ENCODE measurements at places on chromosomes 1 and 21.
A peak's percentile ranks its signal among the peaks of the same experiment; 100 is the strongest.

DNA sequence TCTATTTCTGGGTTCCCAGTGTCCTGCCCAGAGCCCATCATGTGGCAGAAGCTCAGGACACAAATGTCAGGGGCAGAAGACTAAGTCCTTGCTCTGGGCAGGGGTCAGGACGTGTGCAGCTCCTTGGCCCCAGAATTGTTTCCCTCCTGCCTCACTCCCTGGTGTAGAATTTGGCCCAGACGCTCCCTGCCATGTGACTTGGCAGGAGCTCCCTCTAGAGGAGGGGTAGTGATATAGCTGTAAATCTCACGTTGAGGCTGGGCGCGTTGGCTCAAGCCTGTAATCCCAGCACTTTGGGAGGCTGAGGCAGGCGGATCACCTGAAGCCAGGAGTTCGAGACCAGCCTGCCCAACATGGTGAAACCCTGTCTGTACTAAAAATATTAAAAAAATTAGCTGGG lies 91.2 kb downstream of the UBIAD1 start:
- DNase-seq: no peak

GRCh38 chr1:192497214-192497794 lies 78.3 kb upstream of the RGS1 start:
- DNase-seq: no peak

DNA sequence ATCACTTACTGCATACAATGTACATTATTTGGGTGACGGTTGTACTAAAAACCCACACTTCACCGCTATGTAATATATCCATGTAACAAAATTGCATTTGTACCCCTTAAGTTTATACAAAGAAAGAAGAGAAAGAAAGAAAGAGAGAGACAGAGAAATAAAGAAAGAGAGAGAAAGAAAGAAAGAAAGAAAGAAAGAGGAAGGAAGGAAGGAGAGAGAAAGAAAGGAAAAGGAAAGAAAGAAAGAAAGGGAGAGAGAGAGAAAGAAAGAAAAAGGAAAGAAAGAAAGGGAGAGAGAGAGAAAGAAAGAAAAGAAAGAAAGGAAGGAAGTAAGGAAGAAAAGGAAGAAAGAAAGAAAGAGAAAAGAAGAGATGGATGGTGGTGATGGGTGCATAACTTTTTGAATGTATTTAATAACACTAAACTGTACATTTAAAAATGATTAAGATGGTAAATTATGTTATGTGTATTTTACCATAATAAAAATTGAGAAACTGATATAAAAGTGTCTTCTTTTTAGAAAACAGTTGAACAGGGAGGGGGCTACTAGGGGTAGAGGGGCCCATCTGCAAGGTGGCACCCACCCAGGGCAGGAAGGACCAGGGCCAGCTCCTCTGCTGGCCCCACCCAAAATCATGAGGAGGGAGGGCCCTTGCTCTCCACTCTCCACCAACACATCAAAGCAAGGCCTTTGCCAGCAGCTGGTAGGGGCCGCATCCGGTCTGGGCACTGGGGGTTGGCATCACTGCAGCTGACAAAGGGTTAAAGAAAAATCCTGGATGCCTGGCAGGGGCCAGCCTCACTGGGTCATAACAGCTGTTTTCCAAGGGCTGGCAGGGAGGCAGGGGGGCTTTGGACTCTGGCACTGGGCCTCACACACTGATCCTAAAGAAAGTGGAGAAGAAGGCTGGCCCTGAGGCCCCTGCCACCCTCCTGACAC lies 153.9 kb upstream of the EDN2 start:
- no peak for DNase-seq

GRCh38 chr1:229410370-229410691 lies 23.6 kb downstream of the ACTA1 start:
- no peak for DNase-seq

GRCh38 chr1:84757301-84757700 lies 67.0 kb upstream of the SSX2IP start:
- DNase-seq: no peak

DNA sequence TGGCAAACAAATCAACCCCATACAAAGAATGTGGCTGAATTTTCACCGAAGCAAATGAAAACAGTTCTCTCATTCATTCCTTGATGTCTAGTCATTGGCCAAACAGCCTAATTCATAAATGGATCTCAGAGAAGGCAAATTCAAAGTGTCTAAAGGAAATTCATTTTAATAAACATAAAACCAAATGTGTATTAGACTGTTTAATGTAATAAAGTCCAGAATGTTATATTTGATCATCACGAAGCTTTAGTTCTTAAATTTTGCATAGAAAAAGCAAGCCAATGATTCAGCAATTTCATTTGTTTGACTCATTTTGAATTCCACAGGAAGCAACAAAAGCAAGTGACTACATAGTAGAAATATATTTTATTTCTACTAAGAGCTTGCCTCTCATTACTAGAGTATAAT lies 379.2 kb upstream of the ADAMTS5 start:
- DNase-seq: no peak

DNA sequence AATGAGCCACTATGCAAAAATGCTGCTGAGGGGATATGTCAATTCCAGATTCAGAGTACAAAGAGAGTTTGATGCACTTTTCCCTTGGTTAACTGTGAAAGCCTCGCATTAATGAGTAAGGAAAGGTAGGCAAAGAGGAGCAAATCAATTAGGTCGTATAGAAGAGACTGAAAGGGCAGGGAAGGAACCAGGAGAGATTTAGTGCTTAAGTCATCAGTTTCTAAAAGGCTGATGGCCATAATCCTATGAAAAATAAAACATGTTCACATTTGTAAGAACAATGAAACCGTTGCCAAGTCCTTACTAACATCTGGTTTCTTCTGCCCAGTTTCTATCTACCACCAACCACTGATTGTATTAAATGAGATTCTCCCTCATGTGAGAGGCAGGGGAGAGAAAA lies 118.4 kb upstream of the PALMD start:
- no peak for DNase-seq

GRCh38 chr1:7970246-7970645 lies 8.7 kb downstream of the PARK7 start:
- DNase-seq: no peak

GRCh38 chr21:45899317-45900033 lies 82.1 kb upstream of the COL6A1 start:
- DNase-seq: no peak

GRCh38 chr21:37670883-37671282 lies 245.4 kb downstream of the KCNJ6 start:
- no peak for DNase-seq

- no peak for DNase-seq
Observed at GRCh38 chr1:43414634-43415223, 25.0 kb downstream of the SZT2 start.

GRCh38 chr1:191752342-191752741 lies 405.9 kb upstream of the RGS18 start:
- no peak for DNase-seq

DNA sequence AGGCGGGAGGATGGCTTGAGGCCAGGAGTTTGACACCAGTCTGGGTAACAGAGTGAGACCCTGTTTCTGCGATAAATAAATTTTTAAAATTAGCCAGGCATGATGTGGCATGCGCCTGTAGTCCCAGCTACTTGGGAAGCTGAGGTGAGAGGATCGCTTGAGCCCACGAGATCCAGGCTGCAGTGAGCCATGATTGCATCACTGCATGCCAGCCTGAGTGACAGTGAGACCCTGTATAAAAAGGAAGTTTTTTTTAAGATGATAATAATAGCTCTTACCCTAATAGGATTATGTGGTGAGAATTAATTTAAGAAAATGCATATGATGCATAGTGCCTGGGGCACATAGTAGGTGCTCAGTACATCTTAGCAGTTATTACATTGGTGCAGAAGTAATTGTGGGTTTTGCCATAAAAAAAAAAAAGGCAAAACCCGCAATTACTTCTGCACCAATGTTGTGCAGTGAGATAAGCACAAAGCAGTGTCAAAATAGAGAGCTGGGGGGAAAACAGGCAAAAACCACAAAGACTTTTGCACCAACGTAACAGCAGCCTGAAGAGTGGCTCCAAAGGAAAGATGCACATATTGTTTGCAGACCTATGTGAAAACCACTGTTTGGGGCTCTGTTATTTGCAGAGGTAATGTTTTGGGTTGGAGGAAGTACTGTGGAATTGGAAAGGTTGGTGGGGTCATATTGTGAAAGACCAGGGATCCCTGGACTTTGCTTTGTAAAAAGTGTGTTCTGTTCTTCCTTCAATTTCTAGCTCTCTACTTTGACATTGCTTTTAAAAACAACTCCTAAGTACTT lies 72.4 kb downstream of the PLXNA2 start:
- DNase-seq: no peak

GRCh38 chr1:210087058-210087457 lies 145.5 kb upstream of the SERTAD4 start:
- DNase-seq: no peak

- no peak for DNase-seq
Observed at GRCh38 chr1:47485817-47486216, 48.0 kb downstream of the FOXD2 start.

GRCh38 chr1:15153184-15153841 lies at the start of gene TMEM51:
Gene TMEM51, plus strand, starts transcription at chr1:15153747. Its CDS starts 61,341 bp downstream, at chr1:15215088.
- DNase-seq: no peak

DNA sequence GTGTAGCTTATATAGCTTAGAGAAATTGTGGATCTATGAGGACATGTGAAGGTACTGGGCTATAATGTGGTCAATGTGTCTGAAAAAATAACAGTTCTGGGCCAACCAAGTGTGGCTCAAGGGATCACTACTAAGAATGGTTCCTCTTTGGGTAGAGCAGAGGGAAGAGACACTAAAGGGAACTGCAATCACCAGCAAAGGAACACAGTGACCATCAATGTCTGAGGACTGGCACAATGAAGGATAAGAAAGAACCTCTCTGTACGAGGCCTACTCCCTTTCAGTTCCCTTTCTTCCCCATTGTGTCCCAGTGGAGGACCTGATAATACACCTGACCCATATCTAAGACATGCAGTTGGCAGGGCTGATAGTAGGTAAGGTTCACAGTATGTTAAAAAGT lies 89.9 kb upstream of the JAK1 start:
- no peak for DNase-seq

DNA sequence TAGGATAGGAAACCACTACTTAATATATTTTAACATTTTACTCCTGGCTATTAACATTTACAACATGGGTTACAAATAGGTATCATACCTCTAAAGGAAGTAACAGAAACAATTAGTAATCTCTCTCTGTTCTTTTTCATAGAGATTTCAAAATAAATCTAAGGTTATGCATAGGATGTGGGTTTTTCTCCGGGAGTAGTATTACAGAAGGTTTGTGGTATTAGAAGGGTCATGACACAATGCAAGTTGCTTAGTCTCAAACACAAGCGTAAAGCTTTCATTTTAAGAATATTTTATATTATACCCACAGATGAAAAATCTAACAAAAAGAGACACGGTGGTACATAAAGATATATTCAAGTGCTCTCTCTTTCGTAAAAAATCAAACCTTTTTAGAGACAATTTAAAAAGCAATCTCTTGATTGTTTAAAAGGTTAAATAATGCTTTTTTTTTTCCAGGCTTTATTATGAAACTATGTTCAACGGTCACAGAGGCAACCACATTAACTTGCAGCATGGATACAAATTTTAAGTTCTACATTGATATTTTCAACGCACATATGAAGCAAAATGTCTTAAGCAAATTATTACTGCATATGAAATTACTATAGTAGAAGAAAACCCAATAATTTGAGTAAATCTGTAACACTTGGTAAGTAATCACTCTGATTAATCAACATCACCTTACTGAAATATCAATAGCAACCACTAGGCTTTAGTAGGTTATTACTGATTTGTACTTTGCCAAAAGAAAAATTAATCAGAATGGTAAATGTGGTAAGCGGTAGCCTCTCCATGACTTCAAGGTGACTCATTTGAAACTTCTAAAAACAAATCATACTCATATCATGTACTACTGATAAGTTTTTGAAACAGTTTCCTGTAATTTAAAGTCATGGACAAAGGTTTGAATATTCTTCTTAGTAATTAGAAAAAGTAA lies 97.4 kb upstream of the GFI1 start:
- no peak for DNase-seq

GRCh38 chr1:53763911-53764310 lies 24.9 kb upstream of the GLIS1 start:
- DNase-seq: no peak

DNA sequence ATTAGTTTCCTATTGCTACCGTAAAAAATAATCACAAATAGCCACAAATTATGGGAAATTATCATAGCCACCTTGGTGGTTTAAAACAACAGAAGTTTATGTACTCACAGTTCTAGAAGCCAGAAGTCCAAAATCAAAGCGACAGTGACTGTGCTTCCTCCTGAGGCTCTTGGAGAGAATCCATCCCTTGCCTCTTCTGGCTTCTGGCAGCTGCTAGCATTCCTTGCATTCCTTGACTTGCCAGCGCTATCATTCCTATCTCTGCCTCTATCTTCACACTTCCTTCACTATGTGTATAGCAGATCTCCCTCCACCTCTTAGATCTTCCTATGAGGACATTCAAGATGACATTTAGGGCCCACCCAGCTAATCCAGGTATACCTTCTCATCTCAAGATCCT lies 180.1 kb upstream of the USP25 start:
- no peak for DNase-seq

DNA sequence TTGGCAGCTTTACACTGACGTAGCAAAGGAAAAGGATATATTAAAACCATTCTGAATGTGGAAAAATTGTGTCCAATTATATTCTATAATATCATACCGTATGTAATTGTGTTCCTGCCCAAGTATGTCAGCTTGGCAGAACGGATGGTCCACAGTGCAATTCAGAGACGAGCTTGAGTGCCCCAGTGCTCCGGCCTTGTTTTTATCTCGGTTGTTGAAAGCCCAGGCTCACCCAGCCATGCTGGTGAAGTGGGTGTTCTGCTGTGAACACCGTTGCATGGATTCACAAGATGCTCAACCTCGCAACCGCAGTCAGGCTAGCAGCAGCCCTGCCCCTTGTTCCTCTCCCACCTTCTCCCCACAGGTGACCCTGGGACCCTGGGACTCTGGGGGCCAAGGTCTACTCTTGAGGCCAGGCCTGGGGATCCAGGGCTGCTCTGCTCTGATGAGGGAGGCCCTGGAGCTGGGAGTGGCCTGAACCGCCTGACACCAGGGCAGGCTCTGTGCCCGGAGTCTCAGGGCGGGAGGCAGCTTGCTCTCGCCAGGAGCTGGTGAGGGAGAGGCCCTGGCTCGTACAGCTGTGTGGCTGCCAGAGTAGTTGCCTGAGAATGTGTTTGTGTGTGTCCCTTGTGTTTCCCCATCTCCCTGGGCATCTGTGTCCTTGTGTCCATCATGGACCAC lies 11.2 kb downstream of the PTPRF start:
- no peak for DNase-seq

- peak; percentile 54 for DNase-seq
Observed at GRCh38 chr1:51990478-51990965, at the start of gene RAB3B. Gene RAB3B, minus strand, starts transcription at chr1:51990700. Its CDS starts 13,583 bp downstream, at chr1:51977117.

DNA sequence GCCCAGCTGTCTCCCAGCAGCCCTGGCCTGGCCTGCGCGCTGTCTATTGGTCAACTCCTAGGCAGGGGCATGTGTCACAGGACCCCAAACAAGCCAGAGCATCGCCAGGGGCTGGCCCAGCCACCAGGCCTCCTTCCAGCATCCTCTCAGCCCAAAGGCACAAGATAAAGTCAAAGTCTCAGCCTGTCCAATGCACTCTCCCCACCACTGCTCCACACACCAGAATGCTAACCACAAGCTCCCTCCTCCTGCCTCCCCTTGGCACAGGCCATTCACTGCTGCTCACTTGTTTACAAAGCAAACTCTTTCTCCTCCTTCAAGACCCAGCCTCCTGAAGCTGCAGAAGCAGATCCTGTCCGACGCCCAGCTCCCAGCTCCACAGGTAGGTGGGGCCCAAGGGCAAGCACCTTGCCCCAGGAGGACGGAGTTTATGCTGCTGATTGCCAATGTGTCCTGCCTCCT lies 133.4 kb downstream of the DMRTB1 start:
- no peak for DNase-seq

Data from right renal cortex interstitium (tissue), 3 donors.